ENCODE measurements at places on chromosomes 4 and X. TPM values are rescaled to one million over a fixed set of nuclear protein-coding genes. Genes with fewer than 3 reads are reported as not detected.

- DNase-seq, result no peak
Observed at GRCh38 chr4:18798123-18798522, 776.6 kb upstream of the LCORL start.

GRCh38 chrX:8657883-8658282 lies 74.1 kb downstream of the ANOS1 start:
- no peak for DNase-seq

- DNase-seq, result no peak
Observed at GRCh38 chrX:68938244-68939004, 109.6 kb downstream of the EFNB1 start.

DNA sequence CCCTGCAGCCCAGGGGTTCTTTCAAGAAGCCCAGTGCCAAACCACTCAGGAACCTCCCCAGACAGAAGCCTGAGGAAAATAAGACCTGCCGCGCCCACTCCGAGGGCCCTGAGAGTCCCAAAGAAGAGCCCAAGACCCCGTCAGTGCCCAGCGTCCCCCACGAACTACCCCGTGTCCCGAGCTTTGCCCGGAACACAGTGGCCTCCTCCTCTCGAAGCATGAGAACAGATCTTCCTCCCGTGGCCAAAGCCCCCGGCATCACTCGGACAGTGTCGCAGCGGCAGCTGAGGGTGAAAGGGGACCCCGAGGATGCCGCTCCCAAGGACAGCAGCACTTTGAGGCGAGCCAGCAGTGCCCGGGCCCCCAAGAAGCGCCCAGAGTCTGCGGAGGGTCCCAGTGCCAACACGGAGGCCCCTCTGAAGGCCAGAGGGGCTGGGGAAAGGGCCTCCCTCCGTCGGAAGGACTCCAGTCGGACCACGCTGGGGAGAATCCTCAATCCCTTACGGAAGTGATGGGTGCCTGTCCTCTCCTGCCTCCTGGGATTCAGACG lies 40.2 kb downstream of the FHDC1 start:
- DNase-seq, result no peak

DNA sequence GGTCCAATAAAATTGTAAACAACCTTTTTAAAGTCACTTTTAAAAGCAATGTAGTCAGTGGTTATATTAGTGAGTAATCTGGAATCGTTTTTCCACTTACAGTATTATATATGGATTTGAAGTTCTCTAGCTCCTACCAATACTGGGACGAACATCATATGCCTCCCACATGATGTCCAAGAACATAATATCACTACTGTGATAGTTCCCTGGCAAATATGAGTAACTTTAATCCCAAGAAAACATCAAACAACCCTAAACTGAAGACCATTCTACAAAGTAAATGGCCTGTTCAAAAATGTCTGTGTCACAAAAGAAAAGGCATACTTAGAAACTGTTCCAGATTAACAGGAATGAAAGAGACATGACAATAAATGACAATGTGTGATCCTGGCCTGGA lies 53.6 kb upstream of the FGFBP2 start:
- DNase-seq, result no peak

GRCh38 chrX:82589410-82589809 lies 918.7 kb upstream of the POU3F4 start:
- no peak for DNase-seq

KCNE5 gene
- total RNA-seq, result 1.2 TPM
